Activated CD4-positive, CD25-positive, alpha-beta regulatory T cell treated with anti-CD3 and anti-CD28 coated beads, Interleukin-2, amount 50 U/mL, for 16 hours (primary cell): ENCODE measurements at places on chromosomes 2 and 18.

GRCh38 chr18:34494359-34494696 lies 215.8 kb upstream of the DTNA start:
- no peak for DNase-seq

- DNase-seq = peak; percentile 31
These were observed 39.2 kb downstream of the BIN1 start for GRCh38 chr2:127067620-127068350.

- no peak for DNase-seq
These were observed 43.8 kb downstream of the SERTAD2 start for GRCh38 chr2:64609942-64610281.

DNA sequence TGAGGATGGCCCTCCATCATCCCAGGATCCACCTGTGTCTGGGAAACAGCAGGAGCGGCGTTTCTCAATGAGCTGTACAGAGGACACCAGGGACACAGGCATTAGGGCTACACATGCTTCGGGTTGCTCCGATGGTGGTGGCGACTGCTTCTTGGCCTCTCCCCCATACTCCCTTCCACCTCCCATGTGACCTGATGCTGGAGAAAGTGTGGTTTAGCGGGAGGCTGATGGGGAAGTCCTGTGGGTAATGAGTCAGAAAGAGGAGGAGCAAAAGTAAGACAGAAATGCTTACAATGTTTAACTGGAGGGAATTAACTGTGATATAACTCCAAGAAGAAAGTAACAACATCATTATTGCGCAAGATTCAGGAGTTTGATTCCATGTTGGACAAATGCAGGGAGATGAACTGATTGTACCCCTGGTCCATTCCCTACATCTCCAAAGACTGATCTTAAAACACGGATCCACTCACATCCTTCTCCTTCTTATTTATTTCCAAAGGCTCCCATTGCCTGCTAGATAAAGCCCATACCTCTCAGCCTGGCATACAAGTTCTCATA lies 186.6 kb downstream of the NRP2 start:
- no peak for DNase-seq

DNA sequence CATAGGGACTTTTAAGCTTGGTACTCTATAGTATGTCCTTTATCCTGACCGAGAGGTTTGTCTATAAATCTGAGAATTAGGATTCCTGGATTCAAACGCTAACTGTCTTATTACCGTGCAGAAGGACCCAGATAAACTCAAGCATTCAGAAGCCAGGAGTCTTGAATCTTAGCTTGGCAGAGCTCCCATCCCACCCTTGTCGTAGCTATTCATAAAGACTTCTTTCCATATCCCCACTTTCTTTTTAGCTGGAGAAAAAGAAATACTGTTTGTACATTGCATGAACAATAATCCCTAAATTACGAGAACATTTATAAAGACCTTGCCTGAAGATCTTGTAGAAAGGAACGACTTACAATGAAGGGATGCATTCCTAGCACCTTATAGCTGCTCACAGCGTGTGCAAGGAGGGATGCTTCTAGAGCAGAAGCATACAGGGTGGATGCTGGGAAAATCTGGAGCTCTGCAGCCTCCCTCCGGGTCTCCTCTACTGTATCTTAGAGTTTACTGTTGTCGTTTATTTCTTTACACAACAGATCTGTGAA lies 13.6 kb downstream of the EFR3B start:
- no peak for DNase-seq

GRCh38 chr18:10546557-10547300 lies 20.9 kb downstream of the NAPG start:
- DNase-seq = no peak

- no peak for DNase-seq
These were observed 20.8 kb upstream of the C2orf42 start for GRCh38 chr2:70211595-70211994.

DNA sequence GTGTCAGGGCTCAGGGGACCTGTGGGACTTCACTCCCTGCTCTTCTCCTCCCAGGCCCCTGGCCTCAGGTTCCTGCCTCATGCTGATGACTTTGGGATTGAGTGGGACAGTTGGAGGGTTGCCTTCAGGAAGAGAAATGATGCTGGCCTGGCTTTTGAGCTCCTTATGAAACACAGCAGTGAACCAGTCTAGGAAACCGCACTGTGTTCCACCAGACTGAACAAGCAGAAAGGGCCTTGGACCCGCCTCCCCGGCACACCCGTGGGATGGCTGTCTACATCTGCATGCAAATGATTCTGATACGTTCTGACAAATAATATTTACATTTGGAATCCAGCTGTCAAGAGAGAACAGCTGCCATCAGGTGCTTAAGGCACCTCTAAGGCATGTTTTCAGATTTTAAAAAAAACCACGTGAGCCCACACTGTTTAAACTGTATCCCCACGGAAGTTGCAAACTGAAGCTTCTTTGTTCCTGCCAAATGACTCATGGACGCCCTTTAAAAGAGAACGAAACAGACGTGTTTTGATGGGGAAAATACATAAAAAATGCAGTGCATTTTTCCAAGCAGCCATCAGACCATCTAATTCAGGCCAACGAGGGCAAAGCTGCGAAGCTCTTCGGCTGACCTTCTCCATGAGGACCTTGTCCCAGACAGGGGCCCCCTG lies 27.6 kb upstream of the ASAP2 start:
- DNase-seq = no peak

GRCh38 chr2:16285813-16286510 lies 345.6 kb downstream of the MYCN start:
- DNase-seq = no peak

GRCh38 chr2:210818473-210818872 lies 262.1 kb downstream of the CPS1 start:
- DNase-seq = no peak

GRCh38 chr2:108330979-108331378 lies 42.3 kb downstream of the SULT1C2 start:
- DNase-seq = no peak

- DNase-seq = no peak
These were observed 101.4 kb downstream of the CPO start for GRCh38 chr2:207040696-207041095.

- no peak for DNase-seq
These were observed 425.6 kb downstream of the SUCLG1 start for GRCh38 chr2:84033347-84033974.

GRCh38 chr18:69617888-69618287 lies 217.2 kb downstream of the DOK6 start:
- DNase-seq = no peak

GRCh38 chr2:166563894-166564293 lies 69.8 kb upstream of the SCN7A start:
- DNase-seq = no peak
